ENCODE measurements at places on chromosomes 3 and 15.
A peak's percentile ranks its signal among the peaks of the same experiment; 100 is the strongest.

DNA sequence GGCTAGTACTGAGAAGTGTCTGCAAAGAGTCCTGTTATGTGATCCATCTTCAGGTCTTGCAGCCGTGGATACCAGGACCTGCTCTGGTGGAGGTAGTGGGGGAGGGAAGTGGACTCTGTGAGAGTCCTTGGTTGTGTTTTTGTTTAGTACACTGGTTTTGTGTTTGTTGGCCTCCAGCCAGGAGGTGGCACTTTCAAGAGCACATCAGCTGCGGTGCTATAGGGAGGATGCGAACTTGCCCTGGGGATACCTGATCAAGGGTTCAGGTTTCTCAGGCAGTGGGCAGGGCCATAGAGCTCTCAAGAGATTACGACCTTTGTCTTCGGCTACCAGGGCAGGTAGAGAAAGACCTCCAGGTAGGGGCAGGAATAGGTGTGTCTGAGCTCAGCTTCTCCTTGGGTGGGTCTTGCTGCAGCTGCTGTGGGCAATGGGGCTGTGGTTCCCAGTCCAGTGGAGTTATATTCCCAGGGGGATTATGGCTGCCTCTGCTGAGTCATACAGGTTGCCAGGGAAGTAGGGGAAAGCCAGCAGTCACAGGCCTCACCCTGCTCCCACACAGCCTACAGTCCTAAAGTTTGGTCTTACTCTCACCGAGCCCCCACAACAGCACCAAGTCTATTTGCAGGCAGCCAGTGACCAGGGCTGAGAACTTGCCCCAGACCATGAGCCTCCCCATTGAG is 132.8 kb upstream of the NPHP3 start:
- DNase-seq: no peak

GRCh38 chr3:195086341-195086740 is 184.6 kb downstream of the XXYLT1 start:
- DNase-seq: no peak

- DNase-seq: no peak
Observed at GRCh38 chr3:29693863-29694262, 413.0 kb downstream of the RBMS3 start.

DNA sequence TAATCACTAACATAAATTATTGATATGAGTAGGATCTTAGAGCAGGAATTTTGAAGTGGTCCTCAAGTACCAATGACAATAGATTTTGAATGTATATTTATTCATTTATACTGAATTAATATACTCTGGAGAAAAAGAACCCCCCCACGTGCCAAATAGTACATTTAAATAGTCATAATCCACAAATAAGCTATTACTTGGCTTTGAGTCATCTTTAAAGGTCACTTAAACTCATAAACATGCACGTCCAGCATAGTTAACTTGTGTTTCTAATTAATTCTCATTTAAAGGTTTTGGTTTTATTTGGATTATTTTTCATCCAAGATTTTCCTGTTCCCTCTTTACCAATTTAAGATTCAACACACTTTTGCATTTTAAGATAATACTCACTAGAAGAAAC is 35.1 kb downstream of the FGF7 start:
- DNase-seq: no peak

- no peak for DNase-seq
Observed at GRCh38 chr3:138861798-138862197, 27.1 kb upstream of the PIK3CB start.

GRCh38 chr3:141735176-141735575 is 2.9 kb upstream of the RNF7 start:
- DNase-seq: no peak

DNA sequence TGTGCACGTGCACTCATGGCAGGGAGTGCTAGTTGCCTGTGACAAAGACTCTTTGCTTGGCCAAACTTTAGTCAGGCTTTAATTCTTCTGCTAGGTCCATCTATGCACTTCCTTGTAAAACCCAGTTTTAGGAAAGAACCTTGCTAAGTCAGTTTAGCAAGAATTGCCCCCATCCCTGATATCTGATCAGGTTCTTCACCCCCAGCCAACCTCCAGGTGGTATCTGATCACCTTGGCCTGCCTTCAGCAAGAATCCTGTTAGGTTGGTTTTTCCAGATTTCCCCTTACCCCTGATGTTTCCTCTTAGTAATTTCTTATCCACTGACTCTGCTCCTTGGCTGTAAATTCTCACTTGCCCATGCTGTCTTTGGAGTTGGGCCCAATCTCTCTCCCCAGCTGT is 8.4 kb downstream of the HSPBAP1 start:
- no peak for DNase-seq

DNA sequence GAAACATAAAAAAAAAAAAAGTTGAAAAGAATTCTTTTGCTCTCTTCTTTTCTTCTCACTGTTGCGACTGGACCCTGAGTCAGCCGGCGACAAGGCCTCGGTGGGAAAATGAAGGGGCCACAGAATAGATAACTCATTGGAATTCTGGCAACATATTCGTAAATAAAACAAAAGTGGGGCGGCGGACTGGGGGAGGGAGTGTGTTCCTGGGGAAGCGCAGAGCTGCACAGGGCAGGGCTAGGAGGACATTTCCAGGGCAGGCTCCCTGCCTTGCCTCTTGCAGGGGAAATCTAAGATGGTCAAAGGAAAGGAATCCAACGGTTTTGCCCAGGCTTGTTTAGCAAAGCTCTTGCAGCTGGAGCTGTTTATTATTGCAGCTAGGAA is 1042.8 kb upstream of the NR2F2 start:
- no peak for DNase-seq

GRCh38 chr15:39376371-39376909 is 204.4 kb upstream of the THBS1 start:
- DNase-seq: no peak

GRCh38 chr15:42728972-42729371 is 8.0 kb downstream of the CDAN1 start:
- DNase-seq: no peak

DNA sequence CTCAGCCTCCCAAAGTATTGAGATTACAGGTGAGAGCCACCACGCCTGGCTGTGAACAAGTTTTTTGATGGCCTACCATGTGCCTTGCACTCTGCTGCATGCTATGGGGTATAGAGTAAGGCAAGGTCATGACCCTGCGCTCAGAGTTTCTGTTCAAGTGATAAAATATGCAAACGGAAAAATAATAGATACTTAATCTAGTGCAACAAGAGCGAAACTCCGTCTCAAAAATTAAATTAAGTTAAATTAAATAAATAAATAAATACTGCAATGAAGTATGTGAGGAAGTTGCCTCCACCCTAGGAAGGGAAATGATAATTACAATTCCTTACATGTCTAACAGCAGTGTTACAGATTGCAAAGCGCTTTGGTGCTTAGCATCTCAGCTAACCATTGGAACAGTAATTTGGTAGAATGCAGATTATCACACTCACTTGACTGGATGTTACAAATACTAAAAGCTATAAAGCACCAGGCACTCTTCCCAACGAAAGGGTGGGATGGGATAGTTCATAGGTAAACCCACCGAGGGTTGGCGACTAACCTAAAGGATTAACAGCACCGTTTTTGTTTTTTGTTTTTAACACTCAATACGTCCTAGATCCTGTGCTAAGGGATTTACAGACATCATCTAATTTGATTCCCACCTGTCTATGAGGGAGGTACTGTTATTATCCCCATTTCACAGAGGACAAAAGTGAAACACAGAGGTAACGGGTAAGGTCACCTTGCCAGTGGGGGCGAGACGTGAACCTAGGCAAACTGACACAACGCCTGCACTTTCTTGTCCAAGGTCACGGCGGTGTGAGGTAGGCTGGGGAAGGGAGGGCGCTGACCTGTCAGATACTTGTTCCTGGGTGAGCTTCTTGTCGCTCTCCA is 793 bp upstream of the FANCD2 start:
- DNase-seq: peak; percentile 40

DNA sequence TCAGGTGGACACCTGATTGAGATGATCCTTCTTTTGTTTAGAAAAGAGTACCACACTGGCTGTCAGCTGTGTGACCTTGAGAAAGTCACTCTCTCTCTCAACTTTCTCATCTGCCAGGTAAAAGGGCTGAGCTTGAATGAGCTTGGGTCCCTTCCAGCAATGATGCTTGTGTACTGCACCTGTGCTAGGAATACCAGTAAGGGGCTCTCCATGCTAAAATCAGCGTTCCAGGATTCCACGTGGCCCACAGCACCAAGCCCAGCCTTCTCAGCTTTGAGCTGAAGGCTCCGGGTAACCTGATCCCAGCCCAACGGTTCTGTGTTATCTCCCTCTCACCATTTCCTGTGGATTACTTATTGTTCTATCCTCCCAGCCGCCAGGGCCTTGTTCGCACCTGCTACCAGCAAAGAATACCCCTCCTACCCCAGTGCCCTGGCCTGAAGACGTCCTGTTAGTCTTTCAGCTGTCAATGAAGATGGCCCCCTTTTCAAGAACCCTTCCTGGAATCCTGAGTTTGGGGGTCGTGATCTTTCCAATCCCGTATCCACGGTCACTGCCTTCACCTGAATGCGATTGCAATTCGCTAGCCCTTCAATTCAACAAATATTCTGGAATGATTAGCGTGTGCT is 54.2 kb upstream of the CGNL1 start:
- peak; percentile 97 for DNase-seq

- DNase-seq: no peak
Observed at GRCh38 chr3:30428251-30428650, 178.2 kb upstream of the TGFBR2 start.

- peak; percentile 49 for DNase-seq
Observed at GRCh38 chr3:146577662-146578061, 27.5 kb downstream of the PLSCR5 start.

DNA sequence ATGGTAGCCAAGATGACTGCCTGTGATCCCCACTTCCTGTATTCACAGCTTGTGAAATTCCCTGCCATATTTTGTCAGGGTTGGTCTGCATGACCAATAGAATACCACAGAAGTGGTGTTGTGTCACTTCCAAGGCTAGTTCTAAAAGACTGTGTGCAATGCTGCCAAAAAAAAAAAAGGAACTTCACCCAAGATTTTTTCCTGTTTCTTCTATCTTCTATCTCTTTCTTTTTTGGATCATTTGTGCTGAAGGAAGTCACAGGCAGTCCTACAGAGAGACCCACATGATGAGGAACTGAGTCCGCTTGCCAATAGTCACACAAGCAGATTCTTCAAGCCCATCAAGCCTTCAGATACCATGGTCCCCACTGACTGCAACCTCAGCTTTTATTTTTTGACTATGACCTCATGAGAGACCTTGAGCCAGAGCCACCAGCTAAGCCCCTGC is 18.1 kb upstream of the RAF1 start:
- DNase-seq: no peak

- no peak for DNase-seq
Observed at GRCh38 chr3:146184241-146185015, 23.4 kb upstream of the PLOD2 start.

GRCh38 chr3:169955406-169955805 is 11.2 kb upstream of the SEC62 start:
- no peak for DNase-seq

GRCh38 chr3:143998266-143998665 is 26.6 kb downstream of the DIPK2A start:
- no peak for DNase-seq

DNA sequence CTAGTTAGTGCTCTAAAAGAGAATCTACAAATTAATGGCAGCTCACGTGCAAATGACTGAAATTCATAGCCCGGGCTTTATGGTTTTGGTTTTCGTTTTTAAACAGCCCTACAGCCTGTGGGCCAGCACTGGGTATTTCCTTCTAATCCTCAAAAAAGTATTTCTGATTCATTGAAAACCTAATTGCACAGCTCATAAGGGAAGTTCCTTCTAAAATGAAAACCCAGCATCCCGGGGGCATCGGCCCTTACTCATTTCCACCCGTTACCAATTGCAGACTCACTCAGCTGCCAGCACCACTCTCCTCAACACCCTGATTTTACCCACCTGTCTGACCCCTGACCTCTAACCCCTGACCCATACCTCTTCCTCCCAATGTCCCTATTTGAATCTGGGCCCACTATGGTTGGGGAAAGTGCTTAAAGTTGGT is 59.5 kb upstream of the ZNF148 start:
- DNase-seq: no peak

GRCh38 chr3:48598323-48599076 is 3.4 kb upstream of the COL7A1 start:
- DNase-seq: no peak

GRCh38 chr3:49313896-49314688 is 25.8 kb downstream of the USP4 start:
- DNase-seq: no peak

GRCh38 chr3:59518283-59519055 is 468.6 kb upstream of the CFAP20DC start:
- DNase-seq: peak; percentile 72

- DNase-seq: no peak
Observed at GRCh38 chr3:143412084-143412483, 292.5 kb downstream of the CHST2 start.

GRCh38 chr3:197028728-197029510 is 698 bp downstream of the MELTF start:
- peak; percentile 60 for DNase-seq

All from NCI-H146 (cell line).